Osteocyte (in vitro differentiated cells): ENCODE measurements at places on chromosomes 3 and 15. TPM values are rescaled to one million over a fixed set of nuclear protein-coding genes. Genes with fewer than 3 reads are reported as not detected.
A peak's percentile ranks its signal among the peaks of the same experiment; 100 is the strongest.

DNA sequence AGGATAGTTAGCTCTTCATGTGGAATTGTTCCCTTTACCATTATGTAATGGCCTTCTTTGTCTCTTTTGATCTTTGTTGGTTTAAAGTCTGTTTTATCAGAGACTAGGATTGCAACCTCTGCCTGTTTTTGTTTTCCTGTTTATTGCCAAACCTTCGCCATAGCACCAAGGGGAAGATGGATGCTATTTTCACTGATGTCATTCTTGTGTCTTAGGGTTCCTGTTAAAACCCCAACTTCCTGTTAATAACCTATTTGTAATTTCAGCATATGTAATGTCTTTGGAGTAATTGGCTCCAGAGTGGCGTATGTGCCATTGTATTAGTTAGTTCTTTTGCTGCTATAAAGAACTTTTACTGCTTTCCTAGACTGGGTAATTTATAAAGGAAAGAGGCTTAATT, 10.8 kb downstream of the SAMMSON start:
- peaks cover 19% of the 10 kb centered on the region for H3K4me1 ChIP-seq
- no peak for DNase-seq
- no peak overlapping the region for H3K27ac ChIP-seq
- H3K4me3 ChIP-seq: no peak overlapping the region
- no peaks in the 10 kb centered on the region for H3K27me3 ChIP-seq
- peaks cover 3% of the 10 kb centered on the region for H3K36me3 ChIP-seq

The GHRL gene
- total RNA-seq: 0.59 and 0.91 TPM in 2 replicates

DNA sequence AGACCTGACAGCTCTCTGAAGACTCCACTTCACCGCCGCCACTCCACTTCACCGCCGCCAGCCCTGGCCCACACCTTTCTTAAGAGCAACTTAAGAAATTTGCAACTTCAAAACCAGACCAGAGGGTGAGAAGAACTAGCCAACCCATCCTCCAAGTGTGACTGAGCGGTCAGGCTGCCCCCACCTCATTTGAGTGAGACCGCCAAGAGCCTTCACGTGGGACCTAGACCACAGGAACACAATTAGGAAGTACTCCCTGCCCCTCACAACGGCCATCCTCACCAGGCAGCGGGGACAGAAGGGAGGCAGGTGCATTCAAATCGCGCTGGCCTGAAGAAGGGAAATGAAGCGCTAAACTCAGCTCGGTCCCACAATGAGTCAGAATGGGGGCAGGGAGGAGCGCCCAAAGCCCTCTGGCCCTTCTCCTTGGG, 156.8 kb upstream of the BCL6 start:
- H3K27me3 ChIP-seq: peaks cover 23% of the 10 kb centered on the region
- H3K36me3 ChIP-seq: no peaks in the 10 kb centered on the region
- no peaks in the 10 kb centered on the region for H3K4me1 ChIP-seq
- no peak overlapping the region for H3K27ac ChIP-seq
- no peak for DNase-seq
- no peak overlapping the region for H3K4me3 ChIP-seq

DNA sequence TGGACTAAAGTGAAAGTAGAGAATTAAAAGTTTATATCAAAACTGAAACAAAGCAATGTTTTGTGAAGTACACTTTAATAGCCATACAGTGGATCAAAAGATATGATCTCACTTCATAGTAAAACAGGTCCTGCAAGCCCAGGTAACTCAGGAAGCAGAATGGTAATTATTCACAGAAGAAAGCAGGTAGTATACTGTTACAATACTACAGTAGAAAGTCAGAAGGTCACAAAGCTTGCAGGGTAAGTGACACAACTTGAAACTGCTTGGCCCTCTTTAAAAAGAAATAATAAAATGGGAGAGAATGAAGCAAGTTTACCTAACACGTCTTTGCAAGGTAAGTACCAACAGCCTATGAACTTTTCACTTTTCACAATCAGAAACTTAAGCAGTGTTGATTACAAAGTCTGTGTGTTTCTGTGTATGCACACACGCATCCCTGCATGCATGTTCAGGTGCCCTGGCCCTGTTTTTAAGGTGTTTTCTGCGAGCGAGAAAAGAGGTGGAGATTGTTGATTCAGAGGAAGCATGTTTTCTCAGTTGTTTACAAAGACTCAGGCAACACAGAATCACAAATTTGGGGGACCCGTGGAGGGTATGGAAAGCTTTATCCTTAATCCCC, at the start of gene NAALADL2:
Gene NAALADL2, plus strand, starts transcription at position 221 of the 622 bp plus-strand sequence.
- no peaks in the 10 kb centered on the region for H3K36me3 ChIP-seq
- H3K27me3 ChIP-seq: no peaks in the 10 kb centered on the region
- DNase-seq: no peak
- no peak within 1 kb of the TSS for H3K4me3 ChIP-seq
- H3K4me1 ChIP-seq: peaks cover 15% of the 10 kb centered on the region
- H3K27ac ChIP-seq: no peak within 1 kb of the TSS

DNA sequence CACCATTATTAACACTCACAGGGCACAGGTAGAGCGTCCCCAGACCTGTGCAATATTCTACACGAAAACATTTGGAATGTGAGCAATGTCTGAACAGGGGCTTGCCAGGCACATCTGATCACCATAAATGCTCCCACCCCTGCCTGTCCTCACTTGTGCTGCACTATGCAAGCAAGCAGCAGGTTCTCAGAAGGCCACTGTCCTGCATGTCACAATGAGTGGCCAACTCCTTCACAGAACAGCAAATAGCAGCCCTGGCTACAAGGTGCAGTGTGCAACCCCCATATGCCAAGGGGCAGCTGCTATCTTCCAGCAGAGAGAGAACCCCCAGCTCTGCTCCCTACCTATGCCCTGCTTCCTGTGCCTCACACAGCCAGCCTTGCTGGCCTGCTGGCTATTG, 32.6 kb downstream of the SEC22C start:
- peaks cover 32% of the 10 kb centered on the region for H3K36me3 ChIP-seq
- no peak overlapping the region for H3K27ac ChIP-seq
- H3K4me1 ChIP-seq: peaks cover 32% of the 10 kb centered on the region
- DNase-seq: no peak
- no peak overlapping the region for H3K4me3 ChIP-seq
- no peaks in the 10 kb centered on the region for H3K27me3 ChIP-seq

GRCh38 chr3:15601046-15601398, 347 bp downstream of the HACL1 start:
- no peak for DNase-seq
- H3K4me1 ChIP-seq: peaks cover 33% of the 10 kb centered on the region
- peak overlapping the region; percentile 100 for H3K4me3 ChIP-seq

The FBXL22 gene
- 0.48 and 0.52 TPM in 2 replicates for total RNA-seq
